Epithelial cell of esophagus (primary cell): ENCODE measurements at places on chromosomes 5 and 9.

GRCh38 chr5:179836225-179837019 lies 15.7 kb downstream of the SQSTM1 start:
- no peak for DNase-seq

DNA sequence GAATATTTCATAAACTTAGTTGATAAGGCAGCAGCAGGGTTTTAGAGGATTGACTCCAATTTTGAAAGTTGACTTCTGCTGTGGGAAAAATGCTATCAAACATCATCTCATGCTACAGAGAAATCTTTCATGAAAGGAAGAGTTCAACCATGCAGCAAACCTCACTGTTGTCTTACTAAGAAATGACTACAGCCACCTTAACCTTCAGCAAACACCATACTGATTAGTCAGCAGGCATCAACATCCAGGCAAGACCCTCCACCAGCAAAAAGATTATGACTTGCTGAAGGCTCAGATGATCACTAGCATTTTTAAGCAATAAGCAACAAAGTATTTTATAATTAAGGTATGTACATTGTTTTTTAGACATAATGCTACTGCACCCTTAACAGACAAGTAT lies 7.6 kb downstream of the TMEM174 start:
- no peak for DNase-seq

- DNase-seq, result no peak
These were observed 551.9 kb downstream of the BNC2 start for GRCh38 chr9:16318516-16319060.

- DNase-seq, result no peak
These were observed 24.6 kb downstream of the TTF1 start for GRCh38 chr9:132381966-132382541.

GRCh38 chr5:95411474-95411873 lies 20.3 kb downstream of the FAM81B start:
- no peak for DNase-seq

GRCh38 chr9:100674419-100675122 lies 96.7 kb downstream of the CAVIN4 start:
- DNase-seq, result peak; percentile 5

DNA sequence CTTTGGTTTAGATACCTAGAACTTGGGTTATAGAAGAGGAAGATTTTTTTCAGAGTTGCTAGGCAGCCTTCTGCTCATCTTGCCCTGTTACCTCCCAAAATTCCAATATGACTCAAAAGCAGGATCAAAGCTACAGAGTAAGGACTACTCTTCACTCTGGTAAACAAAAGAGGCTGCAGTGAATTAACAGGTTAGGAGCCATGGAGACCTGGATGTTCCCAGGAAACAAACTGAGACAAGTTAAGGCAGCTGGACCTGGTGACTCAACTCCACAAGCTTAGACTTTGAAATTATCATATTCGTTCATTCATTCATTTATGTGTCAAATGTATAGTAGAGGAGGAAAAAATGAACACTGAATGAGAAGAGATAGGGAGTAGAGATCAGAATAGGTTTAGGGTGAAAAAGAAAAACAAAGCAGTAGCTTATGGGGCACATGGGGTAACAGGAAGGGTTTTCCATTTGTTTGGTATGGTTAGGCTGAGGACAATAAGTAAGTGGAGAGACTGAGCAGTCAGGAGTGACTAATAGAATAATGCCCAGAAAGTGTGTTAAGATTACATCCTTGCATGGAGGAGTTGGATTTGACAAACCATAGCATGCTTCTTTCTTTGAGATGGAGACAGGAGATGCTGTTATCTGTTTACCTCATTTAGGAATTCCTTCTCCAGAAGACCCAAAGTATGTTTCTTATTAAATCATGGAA lies 464.0 kb upstream of the ZNF608 start:
- DNase-seq, result peak; percentile 96

- DNase-seq, result peak; percentile 23
These were observed 28.8 kb downstream of the FOXD1 start for GRCh38 chr5:73419465-73420390.

DNA sequence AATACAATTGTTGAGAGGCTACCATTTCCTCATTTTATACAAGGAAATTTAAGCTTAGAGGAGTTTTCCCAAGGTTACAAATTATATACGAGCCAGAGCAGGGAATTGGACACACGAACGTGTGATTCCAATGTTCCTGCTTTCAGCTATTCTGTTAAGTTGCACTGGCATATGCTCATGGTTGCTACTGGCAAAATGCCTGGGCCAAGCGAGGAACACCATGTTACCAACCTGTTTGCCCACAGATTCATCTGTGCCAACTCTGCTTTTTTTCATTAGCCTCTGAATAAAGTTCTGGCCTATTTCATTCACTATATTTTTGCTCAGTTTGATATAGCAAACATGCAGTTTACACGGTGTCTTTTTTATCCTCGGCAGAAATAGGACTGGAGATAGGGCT lies 5.1 kb upstream of the C5orf46 start:
- no peak for DNase-seq

DNA sequence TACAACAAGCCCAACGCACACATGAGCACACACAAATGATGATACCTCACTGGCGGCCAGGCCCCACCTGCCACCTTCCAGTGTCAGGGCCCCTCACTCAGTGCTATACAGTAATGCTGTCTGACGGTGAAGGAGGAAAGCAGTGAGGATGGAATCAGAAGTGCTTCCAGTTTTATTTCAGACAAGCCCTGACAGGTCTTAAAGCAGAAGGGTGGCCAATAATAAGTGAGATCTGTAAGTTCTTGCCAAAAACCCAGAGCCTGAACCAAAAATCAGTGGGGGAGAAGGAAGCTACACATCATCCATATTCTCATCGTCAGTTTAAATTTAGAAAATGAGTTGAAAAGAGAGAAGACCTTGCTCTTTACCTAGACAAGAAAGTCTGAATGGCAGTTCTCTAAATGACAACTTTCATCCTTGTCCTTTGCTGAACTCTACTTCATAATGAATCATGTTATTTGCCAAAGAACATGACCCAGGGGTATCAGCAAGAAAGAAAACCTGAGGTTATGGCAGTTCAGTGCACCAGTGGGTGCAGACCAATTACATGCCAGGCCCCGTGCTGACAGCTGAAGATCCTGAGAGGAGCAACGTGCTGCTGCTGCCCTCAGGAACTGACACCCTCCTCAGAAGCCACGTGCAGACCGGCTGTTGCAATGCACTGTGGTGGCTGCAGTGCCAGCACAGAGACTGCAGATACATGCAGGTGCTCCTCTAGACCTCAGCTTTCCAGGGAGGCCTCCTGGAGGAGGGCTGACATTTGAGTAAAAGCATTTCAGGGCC lies 118.7 kb downstream of the DROSHA start:
- DNase-seq, result peak; percentile 60

- no peak for DNase-seq
These were observed 121.1 kb upstream of the DMRT1 start for GRCh38 chr9:720239-720881.

DNA sequence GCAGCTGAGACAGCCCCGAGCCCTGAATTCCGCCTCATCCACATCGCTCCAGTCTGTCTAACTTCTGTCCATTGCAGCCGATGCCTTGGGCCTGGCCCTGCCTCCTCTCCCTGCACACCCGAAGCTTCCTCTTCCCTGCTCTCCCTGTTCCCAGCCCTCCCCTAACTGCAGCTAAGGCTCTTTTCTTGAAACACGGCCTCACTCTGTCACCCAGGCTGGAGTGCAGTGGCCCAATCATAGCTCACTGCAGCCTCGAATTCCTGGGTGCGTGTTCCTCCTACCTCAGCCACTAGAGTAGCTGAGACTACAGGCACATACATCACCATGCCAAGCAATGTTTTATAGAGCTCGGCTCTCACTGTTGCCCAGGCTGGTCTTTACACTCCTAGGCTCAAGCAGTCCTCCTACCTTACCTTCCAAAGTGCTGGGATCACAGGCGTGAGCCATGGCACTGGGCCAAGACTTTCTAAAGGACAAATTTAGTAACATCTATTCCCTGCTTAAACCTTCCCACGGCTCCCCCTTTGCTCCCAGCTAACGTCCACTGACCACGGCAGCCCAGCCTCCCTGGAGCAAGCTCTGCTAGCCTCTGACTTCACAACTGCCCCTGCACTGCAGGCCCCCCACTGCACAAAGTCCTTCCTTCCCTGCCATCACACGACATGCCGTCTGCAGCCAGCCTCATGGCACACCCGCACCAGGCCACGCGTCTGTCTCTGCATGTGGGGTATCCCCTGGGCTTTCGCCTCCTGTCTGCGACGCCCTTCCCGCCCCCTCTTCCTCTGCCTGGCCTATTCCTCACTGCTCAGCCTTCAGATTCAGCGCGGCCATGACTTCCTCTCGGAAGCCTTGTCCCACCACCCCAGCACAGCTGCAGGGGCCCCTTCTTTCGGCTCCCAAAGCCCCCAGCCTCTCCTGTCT lies 28.6 kb downstream of the LAMC3 start:
- DNase-seq, result no peak

DNA sequence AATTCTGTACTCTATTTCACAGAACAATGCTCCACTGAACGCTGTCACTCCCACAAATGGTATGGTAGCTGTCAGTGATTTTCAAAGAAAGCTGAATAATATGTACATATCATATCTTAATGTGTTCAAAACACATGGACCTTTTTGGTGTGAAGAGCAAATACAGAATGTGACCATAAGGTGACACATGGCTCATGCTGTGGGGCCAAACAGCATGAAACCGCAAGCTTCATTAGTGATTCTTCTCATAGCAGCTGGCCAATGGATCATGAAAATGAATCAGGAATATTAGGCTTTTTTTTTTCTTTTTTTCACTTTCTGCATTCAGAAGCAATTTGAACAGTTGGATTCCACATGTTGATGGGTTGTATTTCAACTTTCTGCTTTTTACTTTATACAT lies 54.9 kb upstream of the CDH9 start:
- DNase-seq, result no peak

DNA sequence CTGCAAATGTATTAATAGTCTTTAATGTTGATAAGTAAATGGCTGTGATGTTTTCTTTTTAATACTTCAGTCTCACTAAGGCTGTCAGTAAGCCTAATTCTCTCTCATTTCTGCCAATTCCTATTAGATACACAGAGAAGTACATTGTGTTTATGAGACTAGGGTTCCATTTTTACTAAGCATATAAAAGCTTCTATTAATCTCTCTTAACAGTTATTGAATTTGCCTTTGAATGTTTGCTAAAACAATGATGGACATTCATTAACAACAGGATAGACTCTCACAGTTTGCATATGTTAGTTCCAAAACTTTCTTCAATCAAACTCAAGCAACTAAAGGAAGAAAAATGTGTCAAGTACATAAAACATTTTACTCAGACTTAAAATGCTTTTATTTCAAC lies 659.3 kb downstream of the TLE1 start:
- DNase-seq, result no peak

DNA sequence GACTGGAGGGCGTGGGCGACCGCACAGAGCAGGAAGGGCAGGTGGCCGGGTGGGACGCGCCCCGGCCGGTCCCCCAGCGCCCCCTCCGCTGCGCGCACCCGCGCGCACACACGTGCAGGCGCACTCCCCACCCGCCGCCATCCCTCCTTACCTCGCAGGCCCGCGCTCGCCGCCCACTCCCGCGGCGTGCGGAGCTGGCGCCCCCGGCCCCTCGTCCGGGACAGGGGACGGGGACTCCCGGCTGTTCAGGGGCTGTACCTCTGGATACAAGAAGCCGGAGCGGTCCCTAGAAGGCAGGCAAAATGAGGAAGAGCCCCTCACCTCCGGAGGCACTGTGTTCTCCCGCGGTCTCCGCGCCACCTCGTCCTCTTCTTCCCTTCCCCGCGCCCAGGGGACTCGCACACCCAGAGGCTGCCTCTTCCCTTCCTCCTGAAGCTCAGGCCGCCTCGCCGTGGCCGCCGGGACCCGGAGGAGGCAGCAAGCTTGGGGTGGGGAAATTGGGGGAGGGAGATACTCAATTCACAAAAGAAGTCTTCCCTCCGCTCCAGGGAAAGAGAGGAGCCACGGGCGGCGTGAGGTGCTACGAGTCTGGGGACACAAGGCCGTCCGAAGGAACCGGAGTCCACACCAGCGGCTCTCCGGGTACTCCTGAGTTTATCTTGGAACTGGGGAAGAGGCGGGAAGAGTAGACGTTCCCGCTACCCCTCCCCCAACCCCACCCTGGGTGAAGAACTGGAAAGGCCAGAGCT lies 1.4 kb upstream of the GABRB2 start:
- DNase-seq, result no peak

DNA sequence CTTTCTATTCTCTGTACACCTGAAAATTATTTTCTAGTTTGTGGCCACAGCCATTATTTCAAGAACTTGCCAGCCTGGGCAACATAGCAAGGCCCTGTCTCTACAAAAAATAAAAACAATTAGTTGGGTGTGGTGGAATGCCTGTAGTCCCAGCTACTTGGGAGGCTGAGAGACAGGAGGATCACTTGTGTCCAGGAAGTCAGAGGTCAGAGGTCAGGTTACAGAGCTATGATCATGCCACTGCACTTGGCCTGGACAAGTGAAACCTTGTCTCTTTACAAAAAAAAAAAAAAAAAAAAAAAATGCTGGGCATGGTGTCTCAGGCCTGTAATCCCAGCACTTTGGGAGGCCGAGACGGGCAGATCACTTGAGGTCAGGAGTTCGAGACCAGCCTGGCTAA lies 58.3 kb downstream of the HMGCR start:
- DNase-seq, result no peak

DNA sequence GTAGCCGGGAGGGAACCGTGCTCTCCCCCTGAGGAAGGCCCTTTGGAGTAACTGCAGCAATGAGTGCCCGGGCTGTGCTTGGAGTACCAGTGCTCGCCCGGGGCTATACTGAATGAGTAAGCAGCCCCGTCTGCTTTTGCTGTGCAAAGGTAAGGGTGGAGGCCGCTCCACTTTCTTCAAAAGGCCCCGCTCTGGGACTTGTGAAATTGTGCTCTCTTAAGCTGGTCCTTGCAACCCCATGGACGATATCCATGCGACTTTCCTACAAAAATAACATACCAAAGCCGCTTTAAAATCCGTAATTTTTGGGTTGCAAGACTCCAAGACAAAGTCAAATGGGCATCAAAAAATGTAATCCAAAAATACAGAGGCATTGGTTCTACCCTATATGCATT lies 578 bp upstream of the TNFAIP8 start:
- peak; percentile 89 for DNase-seq

DNA sequence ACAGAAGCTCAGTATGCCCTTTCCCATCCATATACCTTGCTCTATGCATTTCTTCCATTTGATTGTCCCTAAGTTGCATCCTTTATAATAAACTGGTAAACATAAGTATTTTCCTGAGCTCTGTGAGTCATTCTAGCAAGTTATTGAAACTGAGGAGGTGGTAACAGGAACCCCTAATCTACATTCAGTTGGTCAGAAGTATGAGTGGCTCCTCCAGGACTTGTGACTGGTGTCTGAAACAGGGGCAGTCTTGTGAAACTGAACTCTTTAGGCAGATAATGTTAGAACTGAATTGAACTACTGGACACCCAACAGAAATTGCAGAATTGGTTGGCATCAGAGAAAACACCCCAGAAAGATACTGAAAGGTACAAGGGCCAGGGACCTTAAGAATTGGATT lies 133.1 kb upstream of the POU5F2 start:
- DNase-seq, result no peak

GRCh38 chr9:92270511-92270910 lies 23.0 kb downstream of the IARS1 start:
- DNase-seq, result no peak

GRCh38 chr9:104810421-104811339 lies 46.8 kb downstream of the NIPSNAP3B start:
- DNase-seq, result peak; percentile 43
